Stimulated activated CD4-positive, alpha-beta T cell treated with anti-CD3 and anti-CD28 coated beads, Interleukin-1b, Interleukin-23, amount 100 ng/mL, for 1 hour (primary cell): ENCODE measurements at places on chromosomes 11 and 22.

DNA sequence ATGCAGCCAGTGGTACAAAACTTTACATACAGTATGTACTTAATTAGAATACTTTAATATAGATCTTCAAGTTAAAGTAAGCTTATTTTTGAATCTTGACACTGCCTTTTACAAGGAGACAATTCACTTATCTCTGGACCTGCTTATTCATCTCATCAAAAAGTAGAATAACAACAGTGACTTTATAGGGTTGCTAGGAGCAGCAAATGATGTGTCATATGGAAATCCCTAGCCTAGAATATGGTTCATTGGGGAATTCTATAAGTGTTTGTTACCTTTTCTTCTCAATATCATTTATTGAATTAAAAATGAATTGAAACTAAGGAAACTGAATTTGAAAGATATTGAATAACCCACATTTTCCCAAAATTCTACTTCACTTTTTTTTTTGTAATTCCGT, 45.0 kb upstream of the FIBIN start:
- DNase-seq: no peak

DNA sequence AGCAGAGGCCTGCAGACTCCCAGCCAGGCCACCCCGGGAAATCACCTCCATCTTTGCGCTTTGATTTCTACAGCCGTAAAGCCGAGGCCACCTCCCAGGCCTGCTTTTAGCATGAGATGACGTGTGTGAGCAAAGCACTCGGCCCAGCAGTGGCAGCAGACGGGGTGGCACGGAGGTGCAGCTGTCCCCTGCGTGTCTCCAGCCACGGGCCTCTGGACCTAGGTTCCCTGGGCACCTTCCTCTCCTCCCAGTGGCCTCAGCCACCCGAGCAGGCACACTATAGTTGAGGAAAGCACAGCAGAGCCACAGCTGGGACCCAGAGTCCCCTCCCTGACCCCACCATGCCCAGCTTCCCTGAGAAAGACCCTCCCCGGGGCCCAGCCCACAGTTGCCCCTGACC, 15.9 kb downstream of the GNAZ start:
- no peak for DNase-seq

DNA sequence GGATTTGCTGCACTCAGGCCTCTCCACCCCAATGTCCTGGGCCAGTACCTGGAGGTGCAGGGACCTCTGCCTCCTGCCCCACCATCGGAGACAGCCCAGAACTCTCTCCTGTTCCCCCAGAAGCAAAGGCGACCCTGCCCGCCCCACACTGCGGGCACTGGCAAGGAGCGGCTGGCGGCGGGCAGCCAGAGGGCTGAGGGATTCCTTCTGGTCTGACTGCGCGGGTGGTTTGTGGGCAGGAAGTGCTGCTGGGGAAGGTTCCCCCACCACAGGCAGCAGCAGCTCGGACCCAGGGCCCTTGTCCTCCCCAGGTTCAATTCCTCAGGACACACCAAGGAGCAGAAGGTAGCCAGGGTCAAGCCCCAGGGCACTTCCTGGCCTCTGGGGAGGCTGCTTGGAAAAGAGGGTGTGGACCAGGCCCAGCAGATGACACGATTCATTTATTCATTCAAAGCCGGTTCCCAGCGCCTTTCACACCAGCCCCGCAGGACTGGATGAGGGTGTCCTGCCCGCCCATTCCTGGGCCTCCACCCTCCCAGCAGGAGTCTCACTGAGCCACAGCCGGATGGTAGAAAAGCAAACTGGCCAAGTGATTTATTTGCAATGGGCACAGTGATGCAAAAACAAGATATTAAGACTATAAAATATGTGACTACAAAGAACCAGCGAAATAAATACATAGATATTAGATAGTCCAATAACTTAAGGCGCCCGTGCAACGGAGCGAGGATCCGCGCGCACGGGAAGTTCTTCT, 1.2 kb downstream of the PHLDA2 start:
- DNase-seq: no peak

- no peak for DNase-seq
Measured at GRCh38 chr11:61832207-61832606, 4.1 kb downstream of the FADS2 start.

DNA sequence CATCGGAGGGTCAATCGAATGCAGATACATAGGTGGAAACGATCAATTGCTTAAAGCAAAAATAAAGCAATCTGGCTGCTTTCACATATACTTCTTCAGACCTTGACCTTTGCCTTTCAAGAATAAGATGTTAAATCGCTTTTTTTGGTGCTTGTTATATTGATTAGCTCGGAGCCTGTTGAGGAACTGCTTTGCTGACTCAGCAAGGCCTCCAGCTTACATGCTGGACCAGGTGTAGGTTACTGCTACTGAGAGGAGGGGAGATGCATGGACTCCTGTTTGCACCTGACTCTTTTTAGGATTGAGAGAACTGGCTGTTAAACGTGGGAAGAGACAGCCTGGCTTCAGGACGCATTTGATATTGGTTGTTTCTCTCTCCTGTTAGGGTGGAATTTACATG, 31.3 kb upstream of the NELL1 start:
- no peak for DNase-seq

GRCh38 chr11:10584071-10584501, 15.6 kb upstream of the LYVE1 start:
- no peak for DNase-seq

DNA sequence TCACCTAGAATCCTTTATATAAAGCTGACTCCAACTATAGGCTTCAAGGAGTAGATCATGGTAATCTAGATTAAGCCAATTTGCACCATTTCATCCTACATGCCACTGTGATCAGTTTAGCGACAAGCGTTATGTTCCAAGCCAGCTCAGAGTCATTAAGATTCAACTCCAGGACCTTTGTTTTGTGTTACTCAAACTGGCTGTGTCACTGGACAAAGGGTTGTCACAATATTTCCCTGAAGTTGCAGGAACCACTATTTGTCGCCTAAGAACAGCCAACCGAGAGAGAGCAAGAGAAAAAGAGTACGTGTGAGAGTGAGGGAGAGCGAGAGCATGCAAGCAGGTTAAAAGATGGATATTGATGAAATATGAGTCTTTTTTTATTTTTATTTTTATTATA, 104.8 kb downstream of the USP35 start:
- no peak for DNase-seq

DNA sequence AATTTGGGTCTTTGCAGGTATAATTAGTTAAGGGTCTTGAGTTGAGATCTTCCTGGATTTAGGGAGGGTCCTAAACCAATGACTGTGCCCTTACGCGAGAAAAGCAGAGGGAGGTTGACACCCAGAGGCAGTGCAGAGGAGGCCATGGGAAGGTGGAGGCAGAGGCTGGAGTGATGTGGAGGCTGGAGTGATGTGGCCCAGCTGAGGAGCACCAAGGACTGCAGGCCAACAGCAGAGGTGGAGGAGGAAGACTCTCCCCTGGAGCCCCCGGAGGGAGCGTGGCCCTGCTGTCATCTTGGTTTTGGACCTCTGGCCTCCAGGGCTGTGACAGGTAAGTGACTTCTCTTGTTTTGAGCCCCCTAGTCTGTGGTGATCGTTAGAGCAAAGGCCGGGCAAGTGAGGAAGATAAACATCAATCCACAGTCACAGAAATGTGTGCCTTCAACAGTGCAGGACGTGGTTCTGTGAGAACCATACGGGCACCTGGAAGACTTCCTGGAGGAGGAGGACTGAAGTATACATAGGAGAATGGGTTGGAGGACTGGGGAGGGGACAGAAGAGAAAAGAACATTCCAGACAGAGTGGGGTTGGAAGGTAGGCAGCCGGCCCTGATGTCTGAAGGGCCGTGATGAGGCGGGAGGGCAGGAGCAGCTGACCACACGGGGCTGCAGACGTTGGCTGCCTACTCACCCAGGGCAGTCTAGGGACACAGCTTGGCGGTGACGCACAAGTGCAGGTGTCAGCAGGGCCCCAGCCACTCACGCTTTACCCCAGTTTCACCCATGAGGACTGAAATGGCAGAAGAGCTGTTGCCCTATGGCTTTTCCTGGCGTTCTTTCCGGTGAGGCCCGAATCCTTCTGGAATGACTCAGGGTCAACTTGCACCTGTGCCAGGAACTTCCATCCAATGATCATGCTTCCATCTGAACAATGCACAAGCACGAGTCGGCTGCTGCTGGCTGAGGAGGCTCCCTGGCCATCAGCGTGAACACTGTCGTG, 270.2 kb downstream of the CTTN start:
- no peak for DNase-seq

DNA sequence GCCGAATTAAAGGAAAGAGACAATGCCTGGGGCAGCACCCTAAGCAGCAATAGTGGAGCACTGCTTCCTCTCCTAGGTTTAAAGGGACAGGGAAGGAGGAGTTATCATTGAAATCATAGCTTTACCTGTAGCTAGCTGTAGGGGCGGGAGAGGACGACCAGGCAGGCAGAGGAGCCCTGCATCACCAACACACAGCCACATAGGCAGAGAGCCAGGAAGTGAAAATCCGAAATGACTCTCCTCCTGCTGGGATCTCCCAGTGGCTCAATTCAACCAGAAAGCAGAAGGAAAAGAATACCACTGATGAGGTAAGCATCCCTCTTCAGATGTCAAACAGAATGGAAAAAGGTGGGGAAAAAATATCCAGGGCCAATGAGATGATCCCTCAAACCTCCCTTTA, 20.4 kb downstream of the MRGPRX4 start:
- no peak for DNase-seq

GRCh38 chr11:9771071-9771511, 107.2 kb downstream of the SWAP70 start:
- DNase-seq: no peak

DNA sequence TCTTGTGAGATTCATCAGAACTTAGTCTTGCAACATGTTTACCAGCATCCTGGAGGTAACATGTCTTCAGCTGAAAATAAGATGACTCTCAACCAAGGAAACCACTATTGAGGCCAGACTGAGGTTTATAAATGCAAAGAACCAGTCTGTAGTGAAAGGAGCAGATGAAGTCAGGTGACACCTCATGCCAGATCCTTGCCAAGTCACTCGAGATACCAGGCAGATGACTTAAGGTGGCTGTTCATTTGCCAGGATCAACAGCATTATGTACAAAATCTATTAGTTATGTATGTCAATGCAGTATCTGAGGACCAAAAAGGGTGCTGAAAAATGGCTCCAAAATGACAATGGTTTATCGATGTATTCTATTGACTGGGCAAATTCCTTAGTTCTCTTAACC, 100.0 kb upstream of the SOX6 start:
- DNase-seq: no peak

DNA sequence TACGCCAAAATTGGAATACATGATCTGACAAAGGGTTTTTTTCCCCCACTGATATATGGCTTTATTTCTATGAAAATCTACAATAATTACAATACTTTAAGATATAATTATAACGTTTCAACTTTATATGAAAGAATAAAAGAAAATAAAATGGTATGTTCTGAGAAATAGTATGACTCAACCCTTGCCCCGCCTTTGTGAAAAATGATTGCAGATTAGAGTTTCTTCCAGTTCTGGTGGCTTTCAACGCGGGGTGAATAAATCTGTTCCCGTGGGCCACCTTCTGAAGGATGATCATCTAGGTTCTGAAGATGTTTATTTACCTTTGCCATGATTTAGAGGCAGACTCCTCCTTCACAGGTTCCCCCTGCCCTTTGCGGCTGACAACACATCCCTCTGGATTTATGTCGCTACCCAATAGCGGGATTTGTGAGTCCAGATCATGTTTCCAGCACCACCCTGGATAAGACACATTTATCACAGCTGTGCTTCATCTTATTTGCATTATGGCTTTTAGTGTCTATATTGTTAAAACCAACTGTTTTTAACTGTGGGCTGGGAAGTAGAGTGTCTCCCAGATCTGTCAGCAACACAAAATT, 607.0 kb upstream of the KIRREL3 start:
- DNase-seq: no peak

DNA sequence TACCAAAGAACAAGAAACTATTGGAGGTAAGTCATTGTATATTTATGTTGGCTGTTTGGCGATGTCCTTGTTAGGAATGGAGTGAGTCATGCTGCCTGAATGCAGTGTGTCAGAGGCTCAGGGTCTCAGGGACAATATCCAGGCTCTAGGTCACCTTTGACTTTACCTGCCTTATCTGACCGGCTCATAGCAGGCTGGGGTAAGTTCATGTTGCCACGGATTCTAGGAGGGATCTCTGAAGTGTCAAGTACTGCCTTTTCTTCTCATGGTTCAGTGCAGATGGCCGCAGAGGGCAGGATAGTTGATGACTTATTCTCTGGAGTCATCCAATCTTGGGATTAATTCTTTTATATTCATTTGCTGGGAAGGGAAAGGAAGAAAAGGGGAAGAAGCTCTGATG, 53.2 kb downstream of the SPON1 start:
- DNase-seq: no peak

GRCh38 chr11:121651257-121651605, 198.5 kb upstream of the SORL1-AS1 start:
- no peak for DNase-seq

DNA sequence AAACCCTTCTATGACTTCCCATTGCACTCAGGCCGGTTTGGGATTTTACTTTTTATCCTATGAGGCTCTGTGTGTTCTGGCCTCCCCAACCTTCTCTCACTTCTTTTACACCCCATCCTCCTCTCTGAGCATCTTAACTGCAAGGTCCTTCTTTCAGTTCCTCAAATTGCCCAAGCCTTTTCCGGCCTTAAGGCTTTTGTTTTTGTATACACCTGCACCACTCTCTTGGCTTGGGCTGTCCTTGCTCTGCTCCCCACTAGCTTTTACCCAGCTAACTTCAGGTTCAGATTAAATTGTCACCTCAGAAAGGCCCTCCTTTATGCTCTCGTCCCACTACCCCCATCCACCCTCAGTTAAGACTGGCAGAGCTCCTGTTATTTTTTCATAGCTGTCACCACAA, 55.5 kb downstream of the FAM83F start:
- no peak for DNase-seq

- no peak for DNase-seq
Measured at GRCh38 chr11:82004537-82005213, 729.0 kb downstream of the FAM181B start.

DNA sequence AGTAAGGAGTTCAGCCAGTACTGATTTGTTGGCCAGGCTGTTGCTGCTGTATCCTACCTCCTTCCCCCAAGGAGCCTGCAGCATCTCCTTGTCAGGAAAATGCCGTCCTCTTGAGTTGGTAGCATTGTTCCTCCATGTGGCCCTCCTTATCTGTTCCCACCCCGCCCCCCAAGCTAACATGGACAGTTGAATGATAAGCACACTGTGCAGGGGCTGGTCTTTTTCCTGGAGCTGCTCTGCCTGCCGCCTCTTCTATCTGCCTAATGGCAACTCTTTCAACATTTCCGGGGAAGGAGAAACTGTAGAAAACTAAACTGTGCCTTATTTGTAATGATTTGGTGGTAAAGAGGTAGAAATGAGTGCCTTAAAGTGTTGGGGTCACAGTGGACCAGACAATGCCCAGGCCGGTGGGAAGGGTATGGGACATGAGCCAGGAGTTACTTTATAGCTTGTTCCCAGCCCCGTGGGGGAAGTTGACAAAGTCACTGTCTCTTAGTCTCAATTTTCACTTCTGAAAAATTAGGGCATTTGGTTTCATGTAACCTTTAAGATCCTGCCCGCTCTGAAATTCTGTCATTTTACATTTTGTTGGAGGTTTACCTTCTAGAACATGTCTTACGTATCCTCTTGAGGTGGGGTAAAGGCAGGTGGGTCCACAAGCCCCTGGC, 4.5 kb downstream of the FAM118A start:
- DNase-seq: no peak

GRCh38 chr22:17343766-17344165, 25.5 kb upstream of the CECR2 start:
- DNase-seq: no peak
